Hematopoietic multipotent progenitor cell treated with erythropoietin and hydrocortisone succinate and interleukin-3 and kit ligand, for 8 days (in vitro differentiated cells): ENCODE measurements at places on chromosomes 6 and 20.

DNA sequence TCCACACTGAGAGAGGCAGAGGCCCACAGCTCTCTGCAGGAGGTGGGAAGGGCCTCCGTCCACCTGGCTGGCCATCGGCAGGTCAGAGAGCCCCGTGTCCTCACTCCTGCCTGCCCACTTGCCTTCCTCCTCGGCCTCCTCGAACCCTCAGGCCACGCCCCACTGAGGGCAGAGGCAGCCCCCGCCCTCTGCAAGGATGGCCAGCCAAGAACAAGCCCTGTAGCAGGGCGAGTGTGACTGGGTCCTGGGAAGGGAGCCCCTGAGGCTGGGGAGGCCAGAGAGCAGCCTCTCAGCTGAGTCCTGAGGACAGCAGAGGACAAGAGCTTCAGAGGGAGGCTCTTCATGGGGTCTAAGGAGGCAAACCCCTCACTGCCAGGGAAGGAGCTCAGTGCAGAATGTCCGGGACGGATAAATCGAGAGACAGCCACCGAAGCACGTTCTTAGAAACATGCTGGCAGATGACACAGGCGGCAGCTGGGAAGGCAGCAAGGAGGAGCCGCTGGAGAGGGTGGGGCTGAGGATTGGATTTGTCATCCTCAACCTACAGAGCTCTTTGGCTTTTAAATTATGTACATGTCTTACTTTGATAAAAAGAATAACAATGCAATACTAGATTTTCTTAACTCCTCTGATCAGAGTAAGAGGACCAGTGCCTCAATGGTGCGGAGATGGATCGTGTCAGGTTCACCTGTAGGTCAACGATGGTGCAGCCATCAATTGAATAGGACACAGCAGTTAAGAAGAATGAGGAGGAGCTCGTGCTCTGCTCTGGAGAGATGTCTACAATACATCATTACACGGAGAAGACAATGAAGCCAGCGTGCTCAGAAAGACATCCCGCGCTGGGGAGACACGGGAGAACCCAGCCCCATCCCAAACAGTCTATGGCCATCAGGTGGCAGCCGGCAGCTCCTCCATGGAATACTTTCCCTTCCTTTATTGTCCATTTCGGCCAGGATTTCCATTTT is 53.0 kb downstream of the GNAS-AS1 start:
- no peak for DNase-seq

DNA sequence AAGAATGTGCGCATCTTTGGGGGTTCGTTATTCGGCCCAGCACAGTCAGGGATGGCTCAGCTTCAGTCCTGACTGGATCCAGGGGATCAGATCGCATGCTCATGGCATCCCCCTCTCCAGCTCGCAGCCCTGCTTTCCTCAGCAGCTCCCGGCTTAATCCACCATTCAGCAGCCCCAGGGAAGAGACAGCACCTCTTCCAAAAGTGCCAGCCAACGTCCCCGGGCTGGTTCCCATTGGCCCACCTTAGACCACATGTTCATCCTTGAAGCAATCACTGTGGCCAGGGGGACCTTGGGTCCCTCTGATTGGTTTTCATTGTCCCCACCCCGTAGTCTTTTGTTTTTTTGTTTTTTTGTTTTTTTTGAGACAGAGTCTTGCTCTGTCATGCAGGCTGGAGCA is 188.7 kb downstream of the ZMYND8 start:
- DNase-seq = no peak

DNA sequence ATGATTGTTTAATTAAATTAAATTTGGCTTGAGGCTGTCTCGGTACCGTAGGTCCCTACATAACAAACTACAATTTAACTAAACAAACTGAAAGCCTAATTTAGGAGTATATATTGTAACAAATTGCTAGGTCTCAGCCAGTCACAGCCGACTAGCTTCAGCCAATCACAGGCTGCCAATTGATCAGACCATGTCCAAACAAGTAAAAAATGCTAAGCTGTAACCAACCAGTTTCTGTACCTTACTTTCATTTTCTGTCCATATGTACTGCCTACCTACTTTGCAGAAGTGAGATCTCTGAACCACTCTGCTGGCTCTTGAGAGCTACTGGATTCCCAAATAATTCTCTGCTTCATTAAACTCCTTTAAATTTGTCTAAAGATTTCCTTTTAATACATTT is 648.0 kb upstream of the GJE1 start:
- peak; percentile 48 for DNase-seq

DNA sequence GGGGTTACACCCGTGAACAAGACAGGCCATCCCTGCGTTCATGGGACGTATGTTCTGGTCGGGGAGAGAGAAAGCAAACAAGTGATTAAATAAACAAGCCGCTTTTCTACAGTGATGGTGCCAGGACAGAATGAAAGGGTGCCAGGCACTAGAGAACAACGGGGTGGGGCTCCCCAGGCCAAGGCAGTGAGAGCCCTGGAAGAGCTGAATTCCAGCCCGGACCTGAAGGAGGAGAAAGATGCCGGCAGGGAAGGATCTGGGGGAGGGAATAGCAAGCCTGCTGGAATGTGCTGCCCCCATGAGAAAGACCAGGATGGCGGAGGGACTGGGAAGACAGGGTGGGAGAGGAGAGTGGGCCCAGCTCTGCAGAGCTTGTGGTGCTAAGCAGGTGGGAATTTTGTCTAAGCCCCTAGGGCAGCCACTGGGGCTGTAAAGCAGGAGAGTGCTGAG is 7.5 kb downstream of the SNAI1 start:
- no peak for DNase-seq

GRCh38 chr6:1477432-1478090 is 88.2 kb downstream of the FOXF2 start:
- DNase-seq = no peak

GRCh38 chr6:32941214-32941768 is 463 bp upstream of the HLA-DMB start:
- DNase-seq = no peak

DNA sequence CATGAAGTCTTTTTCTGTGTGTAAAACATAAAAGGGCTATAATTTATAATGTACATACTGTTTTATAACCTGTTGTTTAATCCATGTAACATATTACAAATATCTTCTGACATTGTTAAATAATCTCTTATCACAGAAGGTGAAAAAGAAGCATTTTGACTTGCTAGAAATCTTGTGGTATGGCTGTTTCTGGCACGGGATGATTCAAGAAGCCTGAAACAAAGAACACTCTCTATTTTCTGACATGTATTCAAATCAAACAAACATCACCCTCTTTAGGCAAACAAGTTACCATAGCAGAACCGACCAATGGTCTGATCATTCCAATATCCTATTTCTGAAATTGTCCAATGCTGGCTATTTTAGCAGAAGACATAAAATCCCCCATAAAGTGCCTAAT is 55.4 kb downstream of the HS3ST5 start:
- no peak for DNase-seq

GRCh38 chr6:41164551-41165120 is 1.7 kb upstream of the TREM2 start:
- no peak for DNase-seq

- no peak for DNase-seq
Observed at GRCh38 chr6:89161326-89162046, 15.6 kb downstream of the PM20D2 start.

DNA sequence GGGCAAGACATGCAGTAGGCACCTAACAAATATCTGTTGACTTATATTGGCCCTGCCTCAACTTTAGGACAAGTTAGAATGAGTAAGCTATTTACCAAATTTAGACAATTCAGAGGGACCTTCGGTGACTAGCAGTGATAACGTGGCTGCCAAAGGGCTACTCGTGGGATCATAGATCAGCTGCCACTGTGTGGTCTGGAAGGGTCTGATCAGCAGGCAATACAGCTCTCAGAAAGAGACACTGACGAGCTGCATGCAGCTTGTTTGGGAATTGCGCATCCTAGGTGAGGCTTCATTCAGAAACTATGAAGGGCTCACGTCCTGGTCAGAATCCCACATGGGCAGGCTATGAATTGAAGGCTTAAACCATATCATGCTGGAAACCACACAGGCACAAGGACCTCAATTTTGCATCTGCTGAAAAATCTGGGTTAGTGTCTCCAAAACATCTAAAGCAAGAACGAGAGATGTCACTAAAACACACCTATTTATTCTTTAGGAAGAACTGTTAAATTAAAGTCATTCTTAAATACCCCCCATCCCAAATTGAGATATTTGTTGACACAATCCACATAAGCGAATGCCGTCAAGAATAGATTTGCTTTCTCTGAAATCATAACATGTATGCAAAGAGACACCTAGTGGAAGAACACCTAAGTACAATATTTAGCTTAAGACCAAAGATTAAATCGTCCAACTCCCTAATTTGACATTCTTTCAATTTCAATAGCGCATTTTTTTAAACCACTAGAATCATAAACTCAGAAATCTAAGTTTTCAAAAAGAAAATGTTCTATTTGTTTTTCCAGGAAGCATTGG is 79.6 kb downstream of the IPCEF1 start:
- peak; percentile 53 for DNase-seq

GRCh38 chr6:142844065-142844755 is 100.8 kb downstream of the HIVEP2 start:
- DNase-seq = no peak

DNA sequence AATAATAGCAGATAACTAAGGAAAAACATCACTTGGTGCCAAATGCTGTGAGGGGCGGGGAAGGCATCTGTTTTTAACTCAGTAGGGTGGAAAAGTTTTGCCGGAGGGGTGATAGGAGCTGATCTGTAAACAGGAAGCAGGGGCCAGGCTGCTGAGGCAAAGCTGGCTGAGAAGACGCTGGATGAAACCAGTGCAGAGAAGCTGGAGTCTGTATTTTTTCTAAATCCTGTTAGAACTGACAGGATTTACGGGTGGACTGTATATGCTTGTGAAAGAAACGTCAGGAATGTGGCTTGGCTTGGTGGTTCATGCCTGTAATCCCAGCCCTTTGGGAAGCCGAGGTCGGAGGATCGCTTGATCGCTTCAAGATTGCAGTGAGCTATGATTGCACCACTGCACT is 5.6 kb downstream of the PCMTD2 start:
- no peak for DNase-seq

- no peak for DNase-seq
Observed at GRCh38 chr20:58718729-58719128, 26.1 kb downstream of the NPEPL1 start.

- DNase-seq = peak; percentile 47
Observed at GRCh38 chr20:38893565-38894090, 32.6 kb upstream of the FAM83D start.

GRCh38 chr6:35183935-35184334 is 29.8 kb upstream of the SCUBE3 start:
- peak; percentile 73 for DNase-seq

DNA sequence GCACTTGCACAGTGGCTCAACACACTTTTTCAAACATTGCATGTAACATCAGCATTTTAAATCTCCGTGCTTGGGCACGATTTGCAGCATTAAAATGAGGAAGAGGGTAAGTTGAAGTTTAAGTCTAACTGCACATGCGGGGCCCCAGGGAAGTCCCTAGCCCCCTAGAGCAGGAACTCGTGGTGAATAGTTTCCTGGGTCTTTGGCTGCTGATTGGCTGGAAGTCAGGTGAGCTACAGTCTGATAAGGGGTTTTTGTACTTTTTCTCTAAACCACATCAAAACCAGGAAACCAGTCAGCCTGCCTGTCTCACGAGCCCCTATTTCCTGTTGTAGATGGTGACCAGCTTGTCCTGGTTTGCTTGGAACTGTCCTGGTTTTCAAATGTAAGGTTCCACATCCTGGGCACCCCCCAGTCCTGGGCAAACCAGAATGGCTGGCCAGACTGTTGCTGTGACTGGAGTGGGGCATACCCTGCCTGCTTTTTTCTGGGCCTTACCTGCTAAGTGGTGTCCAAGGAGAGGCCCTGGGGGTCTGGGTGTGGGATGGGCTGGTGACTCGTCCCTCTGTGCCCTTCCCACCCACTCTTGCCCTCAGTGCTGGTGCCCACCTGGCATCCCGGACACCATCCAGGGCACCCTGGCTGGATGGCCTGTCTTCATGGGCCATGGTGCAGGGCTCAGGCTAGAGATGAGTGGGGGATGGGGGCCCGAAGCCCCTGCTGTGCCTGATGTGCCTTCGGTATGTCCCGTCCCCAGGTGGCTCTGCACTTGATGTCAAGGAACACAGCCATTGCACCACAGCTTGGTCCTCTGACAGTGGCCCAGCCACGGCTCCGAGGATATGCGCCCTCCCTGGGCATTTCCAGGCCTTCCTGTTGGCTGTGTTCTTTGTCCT is 31.8 kb downstream of the SUN5 start:
- DNase-seq = peak; percentile 75

DNA sequence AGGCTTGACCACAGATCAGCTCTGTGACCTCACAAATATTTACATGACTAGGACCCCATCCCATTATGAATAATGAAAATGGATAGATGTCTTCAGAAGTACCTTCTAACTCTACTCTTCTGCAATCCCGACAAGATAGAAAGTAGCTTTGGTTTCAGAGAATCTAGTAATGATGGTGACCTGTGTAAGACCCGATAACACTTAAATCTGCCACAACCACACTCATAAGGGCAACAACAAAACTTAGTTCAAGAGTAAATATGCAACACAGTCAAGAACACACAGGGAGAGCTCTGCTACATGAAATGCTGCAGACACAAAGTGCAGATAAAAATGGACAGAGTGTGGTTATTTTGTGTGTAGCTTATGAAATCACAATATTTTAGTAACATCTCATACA is 9.6 kb downstream of the CHD6 start:
- no peak for DNase-seq
